ENCODE measurements at places on chromosomes 5 and 9.

GRCh38 chr5:116872986-116873385, 298.4 kb upstream of the SEMA6A start:
- no peak for DNase-seq

GRCh38 chr9:79360387-79361347, 211.1 kb upstream of the TLE4 start:
- no peak for DNase-seq

DNA sequence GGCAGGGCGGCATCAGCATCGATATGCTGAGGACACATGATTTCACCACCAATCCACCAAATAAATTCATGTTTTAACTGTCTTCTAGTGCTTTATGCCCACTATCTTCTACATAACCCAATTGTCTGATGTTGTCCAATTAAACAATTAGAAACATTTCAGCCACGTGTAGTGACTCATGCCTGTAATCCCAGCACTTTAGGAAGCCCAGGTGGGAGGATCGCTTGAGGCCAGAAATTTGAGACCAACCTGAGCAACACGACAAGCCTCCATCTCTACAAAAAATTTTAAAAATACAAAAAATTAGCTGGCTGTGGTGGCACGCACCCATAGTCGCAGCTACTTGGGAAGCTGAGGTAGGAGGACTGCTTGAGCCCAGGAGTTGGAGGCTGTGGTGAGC, 128.1 kb downstream of the MYO10 start:
- DNase-seq = no peak

GRCh38 chr5:139147483-139148087, 50.6 kb downstream of the SIL1 start:
- DNase-seq = no peak

DNA sequence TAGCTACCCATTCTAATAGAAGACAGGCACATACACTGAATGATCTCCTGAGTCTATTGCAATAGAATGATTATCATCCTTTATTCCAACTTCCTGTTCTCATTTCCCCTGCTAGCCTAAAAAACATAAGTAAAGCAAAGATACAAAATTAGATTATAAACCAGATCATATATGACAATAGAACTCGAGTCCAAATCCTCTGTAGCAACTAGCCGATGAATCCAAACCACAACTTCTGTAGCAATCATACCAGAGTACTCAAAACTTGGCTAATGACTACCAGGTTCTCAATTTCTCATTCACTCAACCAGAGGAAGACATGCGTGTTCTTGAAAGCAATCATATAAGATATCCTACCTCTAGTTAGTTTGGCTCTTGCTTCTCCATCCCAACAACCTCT, 622.1 kb downstream of the PSAT1 start:
- DNase-seq = no peak

- DNase-seq = no peak
Observed at GRCh38 chr5:34709861-34710673, 53.9 kb downstream of the RAI14 start.

DNA sequence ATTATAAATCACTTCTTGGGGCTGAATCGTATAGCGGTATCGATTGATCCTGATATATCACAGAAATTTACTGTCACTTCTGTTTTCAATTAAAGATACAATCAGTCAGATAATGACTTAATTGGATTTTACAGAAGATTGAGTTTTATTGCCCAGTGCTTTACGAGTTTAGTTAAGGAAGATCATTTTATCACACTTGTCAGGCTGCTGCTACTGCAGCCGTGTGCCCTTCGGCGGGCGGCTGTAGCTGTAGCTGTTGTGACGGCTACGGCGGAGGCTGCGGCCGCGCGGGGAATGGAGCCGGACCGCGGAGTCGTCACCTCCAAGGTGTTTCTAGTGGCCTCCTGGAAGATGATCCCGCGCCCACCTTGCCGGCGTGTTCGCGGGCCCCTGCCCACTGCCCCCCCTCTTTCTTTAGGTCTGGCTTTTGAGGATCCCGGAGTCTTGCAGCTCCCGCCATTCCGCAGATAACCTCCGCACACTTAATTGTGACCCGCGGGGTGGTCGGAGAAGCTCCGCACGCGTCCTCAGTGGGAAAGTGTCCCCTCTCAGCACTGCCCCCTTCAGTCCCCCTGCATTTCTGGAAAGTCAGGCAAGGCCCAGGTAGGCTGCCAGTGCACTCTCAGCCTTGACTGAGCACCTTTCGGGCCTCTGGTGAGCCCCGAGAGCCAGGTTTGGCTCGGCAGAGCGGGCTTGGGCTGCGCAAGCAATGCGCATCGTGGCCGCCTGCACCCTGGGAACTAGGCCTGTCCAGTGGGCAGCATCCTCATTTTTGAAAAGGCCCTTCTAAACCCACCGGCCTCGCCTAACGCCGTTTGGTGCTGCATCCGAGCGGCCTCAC, 6.9 kb upstream of the DMRT3 start:
- DNase-seq = no peak

- no peak for DNase-seq
Observed at GRCh38 chr9:136088939-136089696, 6.0 kb downstream of the NACC2 start.

GRCh38 chr9:68851657-68852056, 146.6 kb downstream of the PIP5K1B start:
- no peak for DNase-seq

- DNase-seq = no peak
Observed at GRCh38 chr5:95081982-95082381, 202.9 kb downstream of the MCTP1 start.

DNA sequence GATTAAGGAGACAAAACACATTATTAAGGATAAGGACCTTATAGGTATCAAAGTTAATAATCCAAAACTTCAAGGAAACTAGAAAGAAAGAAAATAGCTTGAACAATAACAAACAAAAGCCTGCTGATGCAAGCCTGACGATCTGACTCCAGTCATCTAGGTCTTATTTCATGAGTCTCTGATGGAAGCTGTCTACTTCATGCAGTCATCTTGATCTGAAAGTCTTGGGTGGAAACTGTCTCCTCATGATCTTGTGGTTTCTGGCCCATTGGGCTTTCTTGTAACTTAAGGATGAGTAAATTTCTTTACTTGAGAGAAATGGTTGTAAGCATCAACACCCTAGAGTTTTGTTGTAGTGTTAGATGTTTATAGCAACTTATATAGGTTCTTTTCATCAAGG, 20.6 kb upstream of the PSIP1 start:
- DNase-seq = no peak

DNA sequence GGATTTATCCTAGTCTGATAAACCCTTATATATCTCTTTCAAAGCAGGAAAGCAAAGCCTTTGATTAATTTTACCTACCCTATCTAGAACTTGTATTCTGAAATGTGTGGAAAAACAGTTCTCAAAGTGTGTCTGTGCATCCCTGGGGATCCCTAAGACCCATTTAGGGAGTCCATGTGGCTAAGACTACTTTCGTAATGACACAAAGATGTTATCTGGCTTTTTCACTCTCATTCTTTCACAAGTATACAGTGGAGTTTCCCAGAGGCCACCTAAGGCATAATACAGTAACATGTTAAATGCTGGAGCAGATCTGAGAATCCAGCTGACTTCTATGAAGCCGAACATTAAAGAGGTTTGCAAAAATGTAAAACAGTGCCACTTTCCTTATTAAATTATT, 54.3 kb upstream of the TNFSF15 start:
- no peak for DNase-seq

DNA sequence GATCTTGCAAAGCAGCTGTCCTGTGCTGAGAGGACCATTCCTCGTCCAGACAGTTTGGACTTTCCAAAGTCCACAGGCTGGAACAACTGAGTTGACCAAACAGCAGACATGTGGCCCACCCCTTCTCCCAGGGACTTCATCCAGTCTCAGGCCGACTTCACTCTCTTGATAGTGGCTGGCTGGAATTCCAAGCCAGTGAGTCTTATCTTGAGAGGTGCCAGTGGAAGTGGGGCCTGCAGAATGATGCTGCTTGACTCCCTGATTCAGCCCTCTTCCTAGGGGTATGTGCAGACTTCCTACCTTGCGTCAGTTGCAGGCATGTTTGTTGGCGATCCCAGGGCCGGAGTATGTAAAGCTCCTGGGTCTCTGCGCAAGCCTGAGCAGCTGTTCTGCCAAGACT, 131.4 kb upstream of the TSLP start:
- DNase-seq = no peak

DNA sequence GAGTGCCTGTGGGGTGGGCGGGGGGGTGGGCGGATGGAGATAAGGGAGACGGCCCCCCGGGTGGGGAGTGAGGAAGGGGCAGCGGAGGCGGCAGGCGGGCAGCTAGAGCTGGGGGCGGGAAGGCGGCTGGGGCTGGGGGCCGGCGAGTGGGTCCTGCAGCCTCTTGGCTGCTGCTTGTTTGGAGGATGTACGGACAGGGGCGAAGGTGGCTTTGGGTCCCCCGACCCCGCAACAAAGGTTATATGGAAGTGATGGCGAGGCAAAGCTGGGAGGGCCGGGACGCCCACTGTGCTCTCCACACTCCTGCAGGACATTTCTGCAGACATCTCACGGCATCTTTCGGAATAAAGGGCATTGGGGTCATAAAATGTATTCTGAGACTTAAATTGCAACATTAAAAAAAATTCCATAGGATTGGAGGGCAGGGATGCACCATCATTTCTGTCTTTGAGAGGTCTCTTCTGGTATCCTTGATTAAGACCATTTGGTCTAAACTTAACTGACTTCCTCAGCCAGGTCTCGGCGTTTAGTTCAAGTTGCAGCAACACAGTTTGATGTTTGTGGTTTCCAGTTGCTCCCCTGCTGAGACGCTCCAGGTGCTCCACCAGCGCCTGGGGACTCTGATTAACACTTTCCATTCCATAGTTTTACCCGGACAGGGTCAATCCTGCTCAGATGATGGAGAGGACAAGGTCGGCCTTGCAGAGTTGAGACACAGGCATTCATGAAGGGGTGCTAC, 101.6 kb upstream of the SSBP2 start:
- DNase-seq = no peak

DNA sequence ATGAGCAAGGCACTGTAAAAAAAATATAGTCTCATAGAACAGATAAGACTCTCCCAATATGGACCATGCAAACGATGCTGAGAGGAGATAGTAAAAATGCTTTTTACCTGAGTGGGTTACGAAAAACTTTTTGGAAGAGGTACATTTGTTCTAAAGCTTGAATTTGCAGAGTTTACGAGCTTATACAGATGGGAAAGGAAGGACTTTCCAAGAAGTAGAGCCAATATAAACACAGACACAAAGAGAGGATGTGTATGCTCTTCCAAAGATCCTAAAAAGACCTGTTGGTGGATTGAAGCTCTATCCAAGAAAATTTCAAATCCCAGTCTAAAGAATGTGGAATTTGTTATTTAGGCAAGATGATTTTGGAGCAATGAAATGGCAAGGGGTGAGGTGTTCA, 127.1 kb upstream of the SLCO6A1 start:
- no peak for DNase-seq

DNA sequence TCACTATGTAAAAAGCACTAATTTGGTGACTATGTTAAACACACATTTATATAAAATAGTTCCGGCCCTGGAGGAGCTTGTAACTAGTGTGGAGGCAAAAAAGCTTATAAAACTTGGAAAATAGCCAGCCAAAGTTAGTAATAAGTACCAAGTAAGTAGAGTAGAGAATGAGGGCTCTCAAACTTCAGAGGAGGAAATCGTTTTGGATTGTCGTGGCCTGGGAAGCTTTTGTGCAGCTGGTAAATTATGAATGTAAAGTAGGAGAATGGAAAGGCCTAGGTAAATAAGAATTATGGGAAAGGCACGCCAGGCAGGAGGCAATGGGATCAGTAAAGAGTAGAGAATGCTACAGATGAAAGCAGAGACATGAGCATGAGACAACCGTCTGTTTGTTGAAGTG, 832.7 kb upstream of the ZNF608 start:
- DNase-seq = no peak

GRCh38 chr5:66659780-66660179, 63.6 kb downstream of the MAST4 start:
- no peak for DNase-seq

DNA sequence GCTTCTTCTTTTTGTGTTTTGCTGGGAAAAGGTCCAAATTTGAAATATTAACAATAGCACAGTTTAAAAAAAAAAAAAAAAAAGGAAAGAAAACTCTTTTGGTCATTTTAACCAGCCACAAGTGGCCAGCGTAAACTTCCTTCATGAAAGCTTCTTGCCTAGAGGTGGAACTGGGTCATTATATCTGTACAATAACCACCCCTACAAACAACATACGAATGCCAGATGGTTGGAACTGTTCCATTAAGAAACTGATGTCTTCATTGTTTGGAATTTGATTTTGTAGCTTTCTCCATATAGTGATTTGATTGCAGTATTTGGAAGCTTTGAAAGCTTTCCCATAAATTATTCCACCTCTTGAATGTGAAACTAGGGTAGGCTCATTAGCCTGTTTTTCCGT, 18.3 kb upstream of the LPAR1 start:
- no peak for DNase-seq

DNA sequence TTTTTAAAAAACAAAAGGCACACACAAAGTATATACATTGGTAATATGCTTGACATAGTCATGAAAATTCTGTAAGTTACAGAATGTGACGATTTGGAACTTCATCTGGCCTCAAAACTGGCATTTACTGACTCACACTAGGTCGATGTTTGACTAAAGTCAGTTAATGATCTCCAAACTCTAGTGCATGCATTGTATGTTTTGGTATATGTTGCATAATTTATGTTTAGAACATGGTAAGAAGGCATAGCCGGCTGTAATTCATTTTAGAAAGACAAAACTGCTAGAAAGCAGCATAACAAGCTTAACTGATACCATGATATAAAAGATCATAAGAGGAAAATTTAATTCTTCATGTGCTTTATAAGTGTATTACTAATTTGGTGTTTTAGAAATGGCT, 58.6 kb upstream of the RICTOR start:
- DNase-seq = no peak

DNA sequence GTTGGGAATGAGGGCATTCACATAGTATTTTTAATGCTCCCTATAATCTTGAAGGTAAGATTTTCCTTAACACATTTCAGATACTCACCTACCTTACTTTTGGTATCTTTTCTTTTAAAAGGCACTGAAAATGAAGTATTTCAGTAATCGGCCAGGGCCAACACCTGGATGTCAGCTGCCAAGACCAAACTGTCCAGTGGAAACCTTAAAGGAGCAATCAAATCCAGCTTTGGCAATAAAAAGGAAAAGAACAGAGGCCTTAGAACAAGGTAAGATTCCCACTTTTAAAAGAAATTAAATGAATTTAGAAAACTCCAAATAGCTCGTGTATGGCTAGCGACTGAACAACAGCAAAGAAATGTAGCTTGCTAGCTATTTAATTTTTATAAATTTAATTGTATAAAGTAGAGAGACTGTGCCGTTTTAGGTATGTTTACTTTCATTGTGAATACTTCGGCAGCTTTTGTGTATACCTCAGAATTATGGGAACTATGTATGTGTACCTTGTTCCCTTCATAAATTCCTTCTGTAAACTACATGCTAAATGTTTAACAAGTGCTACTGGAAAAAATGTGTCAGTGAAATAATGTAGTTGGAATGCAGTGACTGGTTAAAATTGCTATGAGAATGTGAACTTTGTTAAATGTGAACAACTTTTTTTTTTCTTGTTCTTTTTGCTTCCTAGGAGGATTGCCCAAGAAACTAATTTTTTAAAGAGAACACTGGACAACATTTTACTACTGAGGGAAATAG, 41.9 kb downstream of the CDK7 start:
- DNase-seq = no peak

All from frontal cortex (tissue), 4 donors.